Stimulated activated CD8-positive, alpha-beta memory T cell treated with anti-CD3 and anti-CD28 coated beads, Interleukin-12 subunit alpha, Interleukin-12 subunit beta, amount 100 ng/mL, for 4 hours (primary cell): ENCODE measurements at places on chromosomes 4 and X.

DNA sequence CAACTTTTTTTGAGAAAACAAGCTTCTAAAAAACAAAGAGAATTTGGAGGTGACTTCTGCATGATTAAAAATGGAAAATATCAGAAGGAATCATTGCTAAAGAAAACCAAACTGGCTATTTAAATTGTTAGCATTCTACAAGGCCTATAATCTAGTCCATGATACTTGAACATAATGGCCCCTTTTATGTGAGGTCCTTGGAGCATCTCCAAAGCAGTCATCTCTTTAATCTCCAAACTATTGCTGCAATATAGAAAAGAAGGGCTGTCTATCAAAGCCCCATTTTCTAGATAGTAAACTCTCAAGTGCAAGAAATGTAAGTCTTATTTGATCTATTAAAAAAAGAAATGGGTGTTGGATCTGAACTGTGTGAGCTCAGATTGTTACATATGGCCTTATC is 615.1 kb downstream of the CENPC start:
- no peak for DNase-seq

GRCh38 chr4:24582235-24582832 is 2.0 kb downstream of the DHX15 start:
- no peak for DNase-seq

GRCh38 chrX:103356130-103356798 is at the start of gene TCEAL9:
TSS of gene TCEAL9 (plus strand) at chrX:103356506. CDS start at chrX:103357685, 1,179 bp downstream.
- no peak for DNase-seq

- no peak for DNase-seq
Observed at GRCh38 chrX:114611018-114611619, 27.2 kb downstream of the HTR2C start.

DNA sequence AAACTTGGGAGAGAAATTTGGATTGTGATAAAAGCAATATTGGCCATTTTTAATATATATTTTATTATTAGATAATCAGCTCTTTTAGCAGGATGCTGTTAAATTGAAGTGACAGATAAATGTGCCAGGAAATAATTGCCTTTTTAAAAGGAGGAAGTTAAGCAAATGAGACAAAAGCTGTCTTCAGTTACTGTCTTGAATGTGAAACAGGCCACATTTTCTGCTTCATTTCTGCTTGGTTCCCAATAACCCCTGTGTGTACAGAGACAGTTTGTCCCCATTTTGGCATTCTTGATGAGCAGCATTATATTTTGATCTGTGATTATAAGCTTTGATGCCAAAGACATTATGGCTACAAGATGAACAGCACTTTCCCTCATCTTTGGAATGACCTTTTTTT is 953 bp downstream of the EPGN start:
- DNase-seq: no peak

- DNase-seq: no peak
Observed at GRCh38 chr4:142574306-142574705, 271.8 kb downstream of the INPP4B start.

GRCh38 chr4:84394386-84394785 is 104.7 kb downstream of the NKX6-1 start:
- DNase-seq: no peak

DNA sequence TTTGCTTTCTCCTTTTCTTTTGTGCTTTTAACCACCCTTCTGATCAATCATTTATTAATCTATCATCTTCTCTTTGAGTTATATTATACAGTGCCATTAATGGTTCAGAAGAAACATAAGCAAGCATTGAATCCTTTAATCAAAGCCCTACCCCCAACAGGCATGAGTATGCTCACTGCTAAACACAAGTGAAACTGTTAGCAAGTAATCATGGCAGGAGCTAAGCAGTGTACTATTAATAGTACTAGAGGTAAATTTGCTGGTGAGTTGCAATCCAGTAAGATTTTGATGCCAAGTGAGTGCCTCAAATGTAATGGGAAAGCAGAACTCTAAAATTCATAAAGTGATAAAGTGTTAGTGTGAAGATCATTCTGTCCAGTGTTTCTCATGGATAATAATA is 57.2 kb downstream of the FNIP2 start:
- no peak for DNase-seq

GRCh38 chrX:112477653-112478052 is 202.1 kb downstream of the LHFPL1 start:
- DNase-seq: no peak

GRCh38 chr4:10186228-10187214 is 69.9 kb upstream of the WDR1 start:
- no peak for DNase-seq

DNA sequence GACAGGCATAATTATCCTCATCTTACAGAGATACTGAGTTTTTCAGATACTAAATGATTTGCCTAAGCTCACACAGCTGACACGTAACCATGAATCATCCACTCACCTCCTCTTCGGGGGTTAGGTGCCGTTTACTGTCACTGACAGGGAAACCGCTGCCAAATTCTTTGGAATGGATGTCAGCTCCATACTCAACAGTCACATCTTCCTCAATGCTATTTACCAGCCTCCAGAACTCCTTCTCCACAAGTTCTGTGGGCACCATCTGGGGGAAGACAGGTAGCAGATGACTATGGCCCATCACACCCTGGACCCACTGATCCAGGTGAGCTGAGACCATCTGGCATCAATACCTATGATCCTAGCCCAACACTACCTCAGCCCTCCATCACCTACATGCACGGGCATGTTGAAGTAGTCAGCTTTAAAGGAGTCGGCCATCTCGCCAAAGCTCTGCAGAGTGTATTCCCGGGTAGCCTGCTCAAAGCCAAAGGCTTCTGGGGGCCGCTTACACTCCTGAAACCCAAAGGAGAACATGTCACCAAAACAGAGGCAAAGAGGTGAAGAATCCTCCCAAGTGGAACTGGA is 13.5 kb downstream of the KDM5C start:
- DNase-seq: no peak

- no peak for DNase-seq
Observed at GRCh38 chrX:12159799-12160198, 21.5 kb downstream of the FRMPD4 start.

DNA sequence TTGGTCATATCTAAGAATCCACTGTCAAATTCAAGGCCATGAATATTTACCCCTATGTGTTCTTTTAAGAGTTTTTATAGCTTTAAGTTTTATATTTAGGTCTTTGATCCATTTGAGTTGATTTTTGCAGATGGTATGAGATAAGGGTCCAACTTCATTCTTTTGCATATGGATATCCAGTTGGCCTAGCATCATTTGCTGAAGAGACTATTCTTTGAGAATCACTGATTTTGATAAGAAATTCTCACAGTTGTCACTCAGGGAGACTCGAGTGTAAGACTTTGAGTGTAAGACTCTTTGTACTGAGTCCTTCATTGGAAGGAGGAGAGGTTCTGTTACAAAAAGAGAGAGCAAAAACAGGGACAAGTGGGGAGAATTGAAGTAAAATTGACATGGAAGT is 74.8 kb downstream of the CBLL2 start:
- DNase-seq: no peak

DNA sequence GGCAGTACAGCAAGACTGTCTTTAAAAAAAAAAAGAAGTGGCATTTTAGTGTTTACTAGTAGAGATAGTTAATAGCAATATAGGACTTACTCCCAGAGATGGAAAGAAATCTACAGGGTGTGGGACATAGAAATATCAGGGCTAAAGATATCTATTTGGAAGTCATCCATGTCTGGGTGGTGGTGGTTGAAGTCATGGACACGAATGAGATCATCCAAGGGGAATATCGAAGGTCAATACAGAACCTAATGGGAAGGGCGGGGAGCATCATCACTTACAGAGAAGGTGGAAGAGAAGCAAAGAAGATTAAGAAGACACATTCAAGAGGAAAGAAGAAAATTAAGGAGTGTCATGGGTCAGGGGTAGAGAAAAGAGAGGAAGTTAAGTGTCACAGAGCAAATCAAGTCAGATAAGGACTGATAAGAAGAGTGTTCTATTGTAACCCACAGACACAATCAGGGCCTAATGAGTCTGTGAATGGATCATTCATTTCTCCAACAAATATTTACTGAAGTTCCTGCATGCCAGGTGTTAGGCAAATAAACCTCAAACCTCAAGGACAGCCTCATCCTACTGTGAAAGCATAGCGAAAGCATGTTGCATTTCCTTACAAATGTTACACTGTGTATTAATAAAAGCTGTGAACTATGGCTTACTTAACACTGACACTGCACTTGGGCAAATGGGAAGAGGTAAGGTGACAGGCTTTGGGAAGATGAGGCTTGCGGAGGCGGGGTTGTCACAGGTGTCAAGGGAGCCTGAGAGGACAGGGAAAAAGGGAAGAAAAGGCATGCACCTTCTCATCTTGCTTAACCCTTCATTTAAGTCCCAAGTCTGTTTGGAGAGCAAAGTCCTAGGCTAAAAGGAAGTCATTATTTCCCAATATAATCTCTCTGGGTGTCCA is 65.3 kb downstream of the ELOVL6 start:
- DNase-seq: no peak

GRCh38 chrX:4435905-4436304 is 722.5 kb upstream of the PRKX start:
- DNase-seq: no peak

- DNase-seq: no peak
Observed at GRCh38 chr4:180675359-180675650, 1567.9 kb upstream of the TENM3 start.

DNA sequence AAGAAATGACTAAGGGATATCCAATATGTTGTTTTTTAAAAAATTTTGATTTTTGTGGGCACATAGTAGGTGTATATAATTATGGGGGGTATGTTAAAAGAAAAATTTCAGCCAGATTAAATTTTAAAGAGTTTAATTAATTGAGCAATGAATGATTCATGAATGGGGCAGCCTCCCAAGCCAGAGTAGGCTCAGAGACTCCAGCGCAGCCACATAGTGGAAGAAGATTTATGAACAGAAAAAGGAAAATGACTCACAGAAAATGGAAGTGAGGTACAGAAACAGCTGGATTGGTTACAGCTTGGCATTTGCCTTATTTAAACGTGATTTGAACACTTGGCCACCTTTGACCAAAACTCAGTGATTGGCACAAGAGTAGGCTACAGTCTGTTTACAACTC is 91.7 kb downstream of the SPATA18 start:
- no peak for DNase-seq
